ENCODE measurements at places on chromosomes 7 and 10.

- no peak for DNase-seq
Measured at GRCh38 chr10:116692225-116692624, 50.1 kb downstream of the HSPA12A start.

- DNase-seq, result no peak
Measured at GRCh38 chr7:90574146-90574819, 21.8 kb upstream of the CDK14 start.

- no peak for DNase-seq
Measured at GRCh38 chr10:118462401-118462800, 120.3 kb upstream of the FAM204A start.

DNA sequence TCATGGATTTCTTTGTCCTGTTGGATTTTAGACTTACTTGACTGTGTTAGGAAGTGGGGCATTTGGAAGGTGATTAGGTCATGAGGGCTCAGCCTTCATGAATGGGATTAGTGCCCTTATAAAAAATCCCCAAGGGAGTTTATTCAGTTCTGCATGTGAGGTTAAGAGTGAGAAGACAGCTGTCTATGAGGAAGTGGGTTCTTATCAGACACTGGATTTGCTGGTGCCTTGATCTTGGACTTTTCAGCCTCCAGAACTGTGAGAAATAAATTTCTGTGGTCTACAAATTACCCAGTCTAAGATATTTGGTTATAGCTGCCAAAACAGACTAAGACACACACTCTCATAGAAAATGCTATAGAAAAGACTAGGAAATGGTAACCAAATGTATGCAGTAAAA is 724.7 kb upstream of the FZD8 start:
- DNase-seq, result no peak

DNA sequence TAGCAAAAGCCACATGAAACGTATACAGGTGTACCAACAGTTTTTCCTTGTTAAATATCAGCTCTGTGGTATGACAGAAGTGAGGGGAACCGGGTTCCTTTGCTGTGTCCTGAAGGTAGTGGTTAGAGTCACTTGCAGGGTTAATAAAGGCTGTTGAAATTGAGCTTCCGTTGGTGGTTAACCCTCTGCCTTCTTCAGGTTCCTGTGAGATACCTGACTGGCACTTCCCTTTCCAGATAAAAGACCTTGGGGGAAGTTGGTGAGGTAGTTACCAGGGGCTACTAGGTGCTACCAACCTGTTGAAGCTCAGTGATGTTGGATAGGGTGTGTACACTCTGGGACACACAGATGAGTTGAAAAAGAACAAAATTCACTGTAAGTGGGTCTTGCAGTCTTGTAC is 384.1 kb downstream of the GATA3 start:
- DNase-seq, result no peak

GRCh38 chr7:111685349-111685748 is 123.1 kb upstream of the IMMP2L start:
- DNase-seq, result no peak

DNA sequence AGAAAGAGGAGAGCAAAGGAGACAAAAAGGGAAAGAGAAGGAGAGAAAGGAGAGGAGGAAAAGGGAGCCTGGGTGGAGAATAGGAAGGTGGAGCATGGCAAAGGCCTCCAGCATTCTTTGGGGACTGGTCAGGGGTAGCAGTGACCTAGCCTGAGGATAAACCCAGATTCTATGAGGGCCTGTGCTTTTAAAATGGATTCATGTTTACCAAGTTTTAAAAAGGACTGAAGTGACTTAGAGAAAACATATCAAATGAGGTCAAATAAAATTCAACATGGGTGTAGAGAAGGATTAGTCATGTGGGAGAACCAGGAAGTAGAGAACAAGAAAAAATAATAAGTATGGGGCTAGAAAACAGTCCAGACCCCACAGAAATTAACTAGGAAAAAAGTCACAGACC is 20.7 kb downstream of the CREB3L2 start:
- DNase-seq, result no peak

DNA sequence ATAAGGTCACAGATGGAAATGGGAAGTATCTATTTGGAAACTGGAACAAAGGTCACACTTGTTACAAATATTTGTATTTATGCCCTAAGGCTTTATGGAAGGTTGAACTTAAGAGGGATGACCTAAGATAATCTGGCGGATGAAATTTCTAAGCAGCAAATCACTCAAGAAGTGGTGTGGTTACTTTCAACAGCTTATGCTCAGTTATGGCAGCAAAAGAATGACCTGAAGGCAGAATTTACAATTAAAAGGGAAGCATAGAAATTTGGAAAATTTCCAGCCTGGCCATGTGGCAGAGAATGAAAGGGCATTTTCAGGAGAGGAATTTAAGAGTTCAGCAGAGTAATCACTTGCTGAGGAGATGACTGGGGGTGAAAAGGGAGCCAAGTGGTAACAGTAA is 95.8 kb upstream of the TNS3 start:
- no peak for DNase-seq
